ENCODE measurements at places on chromosomes 4 and X.

DNA sequence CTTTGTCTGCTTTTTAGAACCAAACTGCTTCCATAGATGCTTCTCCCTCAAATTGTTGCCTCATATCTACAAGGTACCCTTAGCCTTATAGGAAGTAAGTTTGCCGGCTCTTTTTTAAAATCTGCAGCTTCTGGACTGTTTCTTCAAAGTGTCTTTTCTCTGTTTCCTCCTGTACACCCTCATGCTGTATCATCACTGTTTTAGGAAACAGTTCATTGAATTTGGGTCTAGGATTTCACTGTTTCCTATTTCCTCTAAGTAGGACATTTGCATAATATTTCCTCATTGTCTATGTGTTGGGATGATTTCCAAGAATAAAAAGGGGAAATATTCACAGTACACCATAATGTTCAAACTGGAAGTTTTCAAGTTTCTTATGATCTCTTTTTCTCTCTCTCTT is 43.0 kb downstream of the BANK1 start:
- DNase-seq = no peak

DNA sequence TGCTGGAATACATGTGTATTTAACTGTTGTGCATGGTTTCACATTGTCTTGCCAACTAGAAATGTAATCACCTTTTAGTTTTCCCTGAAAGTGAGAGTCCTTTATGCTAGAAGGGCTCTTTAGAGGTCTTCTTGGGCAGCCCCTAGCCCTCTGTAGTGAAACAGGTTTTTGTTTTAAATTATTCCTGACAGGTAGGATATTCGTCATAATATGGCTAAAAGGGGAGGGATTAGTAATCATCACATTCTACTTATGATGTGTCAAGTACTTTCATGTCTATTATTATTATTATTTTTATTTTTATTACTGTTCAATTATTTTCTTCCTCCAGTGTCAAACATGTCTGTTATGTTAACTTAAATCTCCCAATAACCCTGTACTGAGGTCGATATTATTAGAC is 35.5 kb downstream of the MSN start:
- DNase-seq = no peak

- no peak for DNase-seq
Measured at GRCh38 chr4:38290366-38290765, 330.2 kb downstream of the PTTG2 start.

- no peak for DNase-seq
Measured at GRCh38 chr4:106717091-106717490, 319.0 kb downstream of the DKK2 start.

DNA sequence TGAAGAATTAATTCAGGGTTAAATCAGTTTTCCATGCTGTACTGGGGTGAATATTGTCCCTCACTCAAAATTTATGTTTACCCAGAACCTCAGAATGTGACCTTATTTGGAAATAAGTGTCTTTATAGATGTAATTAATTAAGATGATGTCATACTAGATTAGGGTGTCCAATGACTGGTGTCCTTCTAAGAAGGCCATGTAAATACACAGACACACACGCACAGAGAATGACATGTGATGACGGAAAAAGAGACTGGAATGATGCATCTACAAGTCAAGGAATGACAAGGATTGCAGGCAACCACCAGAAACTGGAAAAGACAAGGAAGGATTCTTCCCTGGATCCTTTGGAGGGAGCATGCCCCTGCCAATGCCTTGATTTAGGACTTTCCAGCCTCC is 84.6 kb upstream of the GPR34 start:
- DNase-seq = no peak

GRCh38 chrX:133335027-133335426 is 80.3 kb downstream of the GPC4 start:
- DNase-seq = no peak

DNA sequence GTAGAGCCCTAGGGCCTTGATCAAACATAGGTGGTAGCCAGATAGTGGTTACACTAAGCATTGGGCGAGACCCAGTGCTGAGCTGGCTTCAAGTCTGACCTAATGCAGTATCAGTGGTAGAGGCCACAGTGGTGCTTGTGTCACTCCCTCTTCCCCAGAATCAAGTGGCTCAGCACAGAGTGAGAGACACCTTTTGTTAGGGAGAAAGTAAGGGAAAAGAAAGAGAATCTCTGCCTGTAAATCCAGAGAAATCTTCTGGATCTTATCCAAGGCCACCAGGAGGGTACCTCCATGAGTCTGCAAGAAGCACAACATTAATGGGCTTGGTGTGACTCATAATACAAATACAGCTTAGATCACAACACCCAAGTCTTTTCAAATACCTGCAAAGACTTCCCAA is 117.7 kb upstream of the SLC6A14 start:
- no peak for DNase-seq
